8988T (cell line): ENCODE measurements at places on chromosomes 3 and 15.

- no peak for DNase-seq
Observed at GRCh38 chr3:108006077-108006771, 84.6 kb downstream of the CD47 start.

DNA sequence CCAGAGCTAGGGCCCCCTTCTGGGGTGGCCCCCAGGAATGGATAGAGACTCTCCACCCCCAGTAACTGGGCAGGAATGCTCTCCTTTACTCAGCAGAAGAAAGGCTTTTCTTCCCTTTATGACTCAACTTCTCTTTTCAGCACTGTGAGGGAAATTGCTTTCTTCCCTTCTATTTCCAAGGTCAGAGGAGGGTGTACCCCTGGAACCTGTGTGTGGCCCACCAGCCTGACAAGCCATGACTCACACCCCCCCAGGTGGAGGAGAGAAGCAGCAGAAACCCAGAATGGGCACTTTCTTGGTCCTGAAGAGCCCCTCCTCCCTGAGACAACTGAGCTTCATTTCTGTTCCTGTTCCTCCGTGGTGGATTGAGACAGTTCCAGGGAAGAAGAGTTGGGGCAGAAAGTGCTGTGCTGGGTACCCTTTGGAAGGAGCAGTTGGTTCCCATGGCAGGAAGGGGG, 2.7 kb upstream of the ANKRD63 start:
- no peak for DNase-seq

DNA sequence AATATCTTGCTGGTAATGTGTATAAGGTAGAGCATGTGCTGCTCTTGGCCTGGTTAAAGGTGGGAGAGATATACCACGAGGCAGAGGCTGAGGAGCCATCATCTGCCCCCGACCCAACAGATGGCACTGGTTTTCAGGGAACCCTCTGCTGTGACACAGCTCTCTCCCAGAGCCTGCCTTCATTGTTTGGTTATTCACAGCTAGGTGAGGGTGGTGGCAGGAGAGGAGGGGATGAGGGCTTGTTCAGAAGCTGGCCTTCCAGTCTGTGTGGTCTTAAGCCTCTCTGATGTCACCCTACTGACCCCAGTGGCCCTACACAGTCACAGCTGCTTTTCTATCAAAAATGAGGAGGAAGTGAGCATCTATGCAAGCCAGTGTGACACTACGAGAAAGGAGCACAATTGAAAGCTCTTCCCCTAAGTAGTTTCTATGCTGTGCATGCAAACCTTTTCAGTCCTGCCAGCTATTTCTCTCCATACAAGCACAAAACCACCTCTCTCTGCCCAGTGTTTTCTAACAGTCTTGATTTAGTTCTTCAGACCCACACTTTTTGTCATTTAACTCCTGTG, 258.4 kb upstream of the AGTR1 start:
- no peak for DNase-seq

DNA sequence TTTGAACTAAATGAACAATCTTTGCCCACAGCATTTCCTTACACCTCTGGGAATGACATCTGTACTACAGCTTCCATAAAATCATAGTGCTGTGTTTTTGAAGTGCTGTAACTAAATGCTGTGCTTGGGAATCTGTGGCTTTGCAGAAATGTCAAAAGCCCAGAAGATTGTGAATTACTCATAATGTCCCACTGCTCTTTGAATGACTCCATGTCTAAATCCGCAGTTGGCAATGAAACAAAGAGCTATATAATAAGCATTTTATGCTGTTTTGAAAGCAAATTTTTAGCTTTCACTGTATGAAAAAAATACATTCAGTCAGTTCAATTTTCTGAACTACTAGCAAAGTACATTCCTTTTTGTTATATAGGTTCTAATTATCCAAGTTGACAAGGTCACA, 88.6 kb upstream of the ADAMTS17 start:
- DNase-seq = no peak

DNA sequence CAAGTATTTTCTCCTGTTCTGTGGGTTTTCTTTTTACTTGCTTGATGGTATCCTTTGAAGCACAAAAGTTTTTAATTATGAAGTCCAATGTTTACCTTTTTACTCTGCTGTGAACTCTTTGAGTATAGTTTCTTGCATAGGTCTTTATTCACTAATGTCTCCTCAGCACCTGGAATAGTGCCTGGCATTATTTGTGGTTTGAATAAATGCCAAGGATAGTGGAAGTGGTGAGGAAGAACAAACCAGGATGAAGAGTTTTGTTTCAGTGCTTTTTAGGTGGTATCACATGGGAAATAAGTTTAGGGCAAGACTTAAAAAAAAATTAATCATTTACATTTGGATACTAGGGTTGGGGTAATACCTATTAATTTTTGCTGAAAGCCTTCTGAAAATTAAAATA, 25.7 kb downstream of the GPD1L start:
- DNase-seq = no peak

- DNase-seq = no peak
Observed at GRCh38 chr3:111087924-111088469, 16.4 kb downstream of the NECTIN3 start.

- no peak for DNase-seq
Observed at GRCh38 chr3:143848704-143849103, 436 bp upstream of the SLC9A9 start.

DNA sequence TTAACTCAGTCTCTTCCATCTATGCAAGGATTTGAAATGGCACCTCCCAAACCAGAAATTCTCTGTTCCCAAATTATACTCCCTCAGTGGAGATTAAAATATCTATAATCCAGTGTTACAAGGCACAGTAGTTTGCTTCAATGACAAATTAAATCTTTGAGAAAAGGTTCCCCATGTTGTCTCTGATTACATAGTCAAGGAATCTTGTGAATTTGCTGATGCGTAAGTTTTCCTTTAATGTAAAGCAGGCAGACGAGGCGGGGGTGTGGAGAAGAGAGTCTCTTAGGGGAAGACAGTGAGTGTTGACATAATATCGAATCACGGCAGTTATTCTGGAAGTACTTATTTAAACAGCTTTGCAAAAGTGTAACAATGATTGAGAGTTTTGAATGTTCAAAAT, 236.4 kb upstream of the RARB start:
- DNase-seq = no peak

DNA sequence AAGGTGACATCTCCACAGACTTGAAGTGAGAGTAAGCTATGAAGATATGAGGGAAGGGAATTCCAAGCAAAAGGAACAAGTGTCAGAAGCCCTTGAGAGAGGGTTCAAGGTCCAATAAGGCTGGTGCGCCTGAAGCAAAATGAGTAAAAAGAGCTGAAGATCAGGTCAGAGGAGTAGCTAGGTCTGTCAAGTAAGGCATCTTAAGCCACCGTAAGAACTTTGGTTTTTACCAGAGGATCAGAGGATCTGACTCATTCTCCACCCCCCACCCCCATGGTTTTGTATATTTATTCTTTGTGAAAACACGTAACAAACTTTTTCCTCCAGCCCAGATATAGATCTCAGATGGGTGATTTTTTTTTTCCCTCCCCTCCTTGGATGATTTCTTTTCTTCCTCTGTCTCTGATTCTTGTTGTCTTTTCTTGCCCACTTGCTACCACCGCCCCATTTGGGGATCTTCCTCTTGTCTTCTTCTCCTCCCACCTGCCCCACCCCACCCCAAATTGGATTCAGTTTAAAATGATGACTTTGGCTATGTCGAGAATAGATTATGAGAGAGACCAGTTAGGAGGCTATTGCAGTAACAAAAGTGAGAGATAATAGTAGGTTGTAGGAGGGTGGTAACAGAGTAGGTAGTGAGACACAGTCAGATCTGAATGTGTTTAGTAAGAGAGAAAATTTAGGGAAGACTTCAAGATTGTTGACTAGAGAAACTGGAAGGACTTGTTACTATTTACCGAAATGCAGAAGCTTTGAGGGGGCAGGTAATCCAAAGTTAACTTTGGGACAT, 6.1 kb downstream of the TRMT10C start:
- no peak for DNase-seq

DNA sequence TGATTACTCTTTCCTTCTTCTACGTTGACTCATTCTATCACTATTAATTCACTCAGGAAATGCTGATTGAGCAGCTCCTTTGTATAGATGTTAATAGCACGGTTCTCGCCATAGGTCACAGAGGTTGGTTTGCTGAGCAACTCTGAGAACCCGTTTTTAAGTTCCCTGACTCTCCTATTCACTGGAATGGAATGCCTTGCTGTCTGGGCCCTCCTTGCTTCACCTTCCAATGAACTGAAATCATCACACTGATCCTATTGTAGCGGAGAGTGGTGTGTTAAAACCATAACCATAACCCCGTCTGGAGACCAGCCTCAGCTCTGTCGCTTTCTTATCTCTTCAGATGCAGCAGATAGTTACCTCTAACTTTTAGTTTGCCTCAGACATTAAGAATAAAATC, 323.6 kb downstream of the GABRB3 start:
- DNase-seq = no peak

GRCh38 chr3:13780432-13781176, 99.3 kb downstream of the WNT7A start:
- DNase-seq = no peak

GRCh38 chr15:91319371-91320059, 219.5 kb downstream of the SV2B start:
- DNase-seq = no peak

DNA sequence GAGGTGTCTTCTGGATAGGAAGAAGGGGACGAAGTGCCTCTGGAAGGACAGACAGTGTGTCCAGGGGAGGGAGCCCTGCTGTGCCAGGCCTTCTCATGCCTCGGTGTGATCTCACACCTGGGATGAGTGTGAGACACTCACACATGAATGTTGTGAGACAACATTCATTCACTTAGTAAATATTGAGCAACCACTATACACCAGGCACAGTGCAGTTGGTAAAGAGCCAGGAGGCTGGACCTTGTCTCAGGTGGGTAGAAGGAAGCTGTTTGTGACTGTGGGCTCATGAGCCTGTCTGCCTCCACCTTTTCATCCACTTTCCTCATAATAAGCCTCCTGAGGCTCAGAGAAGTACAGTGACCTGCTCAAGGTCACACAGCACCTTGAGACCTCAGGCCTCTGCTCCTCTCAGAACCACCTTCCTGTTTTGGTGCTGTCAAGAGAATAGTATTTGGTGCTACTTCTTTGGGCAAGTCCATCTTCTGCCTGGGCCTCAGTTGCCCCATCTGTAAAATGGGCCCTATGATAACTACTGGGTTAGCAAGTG, 20.9 kb downstream of the SLC6A6 start:
- DNase-seq = no peak

GRCh38 chr3:168618827-168619470, 523.2 kb upstream of the GOLIM4 start:
- no peak for DNase-seq

DNA sequence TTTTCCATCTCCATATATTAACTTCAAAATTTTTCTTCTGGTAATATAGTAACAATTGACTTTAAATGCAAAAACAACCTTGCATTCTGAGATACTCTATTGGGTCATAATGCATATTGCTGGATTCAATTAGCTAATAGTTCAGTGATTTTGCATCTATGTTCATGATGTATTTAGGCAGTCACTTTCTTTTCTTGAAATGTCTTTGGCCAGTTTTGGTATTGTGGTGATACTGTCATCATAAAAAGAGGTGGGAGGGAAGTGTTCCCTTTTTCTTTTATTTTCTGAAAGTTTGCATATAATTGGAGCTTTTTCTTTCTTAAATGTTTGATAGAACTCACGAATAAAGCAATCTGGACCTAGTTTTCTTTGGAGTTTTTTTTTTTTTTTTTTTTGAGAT, 67.4 kb upstream of the ZNF148 start:
- no peak for DNase-seq

DNA sequence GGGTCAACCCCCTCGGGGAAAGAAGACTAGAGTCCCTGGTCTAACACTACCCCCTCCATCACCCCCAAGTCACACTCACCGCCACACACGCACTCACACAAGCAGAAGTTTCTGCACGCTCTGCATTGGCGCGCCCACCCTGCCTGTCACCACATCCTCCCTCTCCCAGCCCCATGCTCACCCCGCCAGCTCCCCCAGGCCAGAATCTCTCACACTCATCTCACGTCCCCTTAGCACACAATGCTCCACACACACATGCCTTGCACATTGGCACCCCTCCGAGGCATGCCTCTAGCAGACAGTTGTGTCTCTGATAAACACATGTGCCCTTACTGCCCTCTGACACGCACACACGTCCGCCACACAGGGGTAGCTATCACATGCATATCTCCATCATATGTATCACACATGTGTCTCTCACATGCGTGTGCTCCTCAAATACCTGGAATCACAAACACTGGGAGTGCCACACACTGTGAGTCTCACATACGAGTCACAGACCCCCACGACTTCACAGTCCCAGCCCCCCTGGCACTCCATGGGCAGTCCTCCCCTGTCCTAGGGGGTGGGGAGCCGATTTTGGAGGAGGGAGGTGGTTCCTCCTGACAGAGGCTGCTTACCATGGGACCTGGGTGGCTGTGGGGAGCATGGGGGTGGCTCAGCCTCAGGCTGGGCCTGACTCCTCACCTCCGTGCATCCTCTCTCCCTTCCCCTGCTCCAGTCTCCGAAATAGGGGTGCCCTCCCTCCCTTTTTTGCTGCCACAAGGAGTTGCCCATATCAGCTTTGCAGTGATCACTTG, 898 bp downstream of the FBLN2 start:
- no peak for DNase-seq

DNA sequence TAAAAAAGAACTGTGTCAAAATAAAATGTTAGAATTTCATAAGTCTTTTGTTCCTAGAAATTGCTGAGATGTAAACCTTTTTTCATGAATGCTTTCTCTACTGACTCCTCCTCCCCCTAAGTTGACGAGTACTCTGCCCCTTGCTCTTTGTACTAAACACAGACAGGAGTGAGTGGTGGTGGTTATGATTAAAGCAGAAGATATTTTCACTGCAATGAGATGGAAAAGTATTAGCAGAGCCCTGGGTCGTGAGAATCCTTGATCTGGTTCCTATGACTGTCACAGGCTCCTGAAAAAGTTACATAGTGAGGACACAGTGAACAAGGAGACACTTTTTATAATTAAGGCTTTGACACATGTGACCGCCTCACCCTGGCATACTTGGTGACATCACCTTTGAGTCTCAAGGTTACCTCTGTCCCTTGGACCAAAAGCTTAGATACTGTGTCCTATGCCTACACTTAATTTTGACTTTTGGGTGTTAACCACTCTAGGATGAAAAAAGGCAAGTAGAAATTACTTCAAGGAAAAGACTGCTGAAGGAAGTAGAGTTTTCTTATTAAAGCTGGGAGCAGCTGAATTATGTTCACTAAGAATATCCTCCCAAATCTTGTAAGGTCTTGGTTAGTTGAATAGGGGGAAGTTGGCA, 130.4 kb upstream of the LYSMD4 start:
- no peak for DNase-seq

GRCh38 chr3:53164911-53165310, 3.9 kb downstream of the PRKCD start:
- peak; percentile 45 for DNase-seq
